ENCODE measurements at places on chromosomes 4 and X.
A peak's percentile ranks its signal among the peaks of the same experiment; 100 is the strongest.

DNA sequence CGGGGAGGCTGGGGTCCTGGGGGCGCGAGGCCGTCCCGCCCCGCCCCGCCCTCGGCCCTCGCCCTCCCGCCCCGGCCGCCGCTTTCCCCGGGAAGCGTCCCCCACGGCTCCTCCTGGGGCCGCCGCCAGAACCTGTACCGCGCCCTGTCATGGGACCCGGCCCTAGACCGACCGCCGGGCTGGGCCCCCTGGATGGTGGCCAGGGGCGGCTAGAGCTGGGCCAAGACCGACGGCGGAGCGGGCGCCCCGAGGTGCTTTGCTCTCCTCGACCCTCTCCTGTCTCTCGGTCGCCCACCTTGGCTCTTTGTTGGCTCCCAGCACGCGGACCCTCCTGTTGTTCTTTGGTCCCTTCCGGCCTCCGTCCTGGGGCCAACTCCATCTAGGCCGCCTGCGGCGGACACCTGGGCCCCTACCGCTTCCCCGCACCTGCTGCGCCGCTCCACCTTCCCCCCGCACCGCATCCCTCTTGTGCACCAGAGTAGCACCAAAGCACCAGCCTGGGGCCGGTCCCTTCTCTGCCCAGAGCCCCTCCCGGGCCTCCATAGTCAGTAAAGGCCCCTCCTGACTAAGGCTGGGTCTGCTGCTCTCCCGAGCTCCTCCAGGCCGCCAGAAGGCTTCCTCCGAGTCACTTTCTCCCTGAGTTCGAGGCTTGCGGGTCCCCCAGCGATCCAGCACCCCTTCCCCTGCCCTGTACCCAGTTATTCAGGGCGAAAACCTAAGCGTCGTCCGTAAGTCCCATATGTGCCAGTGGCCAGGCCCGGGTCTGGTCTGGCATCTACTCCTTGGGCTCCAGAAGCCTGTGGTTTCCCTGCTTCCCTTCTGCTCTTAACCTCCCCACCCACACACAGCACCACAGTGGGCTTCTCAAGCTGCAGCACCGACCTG, 587 bp downstream of the TACC3 start:
- peak; percentile 31 for DNase-seq

GRCh38 chrX:46665232-46666152, 91.9 kb downstream of the CHST7 start:
- no peak for DNase-seq

DNA sequence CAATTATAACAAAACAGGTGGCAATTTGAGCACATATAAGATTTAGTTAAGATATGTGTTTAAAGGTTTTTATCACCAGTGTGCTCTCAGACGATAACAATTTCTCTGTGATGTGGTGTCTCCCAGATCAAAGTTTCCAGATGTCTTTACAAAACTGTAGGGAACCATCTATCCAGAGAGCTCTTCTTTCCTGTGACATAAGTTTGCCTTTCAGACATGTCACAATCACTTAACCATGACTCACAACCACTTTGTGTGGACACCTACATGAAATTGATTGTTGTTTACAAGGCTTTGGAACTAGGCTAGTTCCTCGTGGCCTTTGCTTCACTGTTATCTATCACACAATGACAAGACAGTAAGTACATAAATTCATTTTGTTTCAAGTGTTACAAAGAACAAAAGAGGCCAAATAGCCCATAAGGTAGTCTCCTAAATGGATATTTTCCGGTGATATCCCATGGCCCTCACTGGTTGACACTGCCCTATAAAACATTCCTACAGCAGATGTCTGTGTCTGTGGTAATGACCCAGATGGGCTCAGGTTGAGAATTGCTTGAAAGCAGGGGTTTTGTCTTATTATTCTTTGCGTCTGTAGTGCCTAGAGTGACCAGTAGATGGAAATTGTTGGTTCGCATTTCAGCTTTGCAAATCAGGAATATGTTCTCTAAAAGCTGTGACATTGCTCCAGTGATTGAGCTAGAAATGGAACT, 297.8 kb upstream of the FAM241A start:
- peak; percentile 7 for DNase-seq

GRCh38 chrX:46587158-46587557, 13.6 kb downstream of the CHST7 start:
- DNase-seq: no peak

DNA sequence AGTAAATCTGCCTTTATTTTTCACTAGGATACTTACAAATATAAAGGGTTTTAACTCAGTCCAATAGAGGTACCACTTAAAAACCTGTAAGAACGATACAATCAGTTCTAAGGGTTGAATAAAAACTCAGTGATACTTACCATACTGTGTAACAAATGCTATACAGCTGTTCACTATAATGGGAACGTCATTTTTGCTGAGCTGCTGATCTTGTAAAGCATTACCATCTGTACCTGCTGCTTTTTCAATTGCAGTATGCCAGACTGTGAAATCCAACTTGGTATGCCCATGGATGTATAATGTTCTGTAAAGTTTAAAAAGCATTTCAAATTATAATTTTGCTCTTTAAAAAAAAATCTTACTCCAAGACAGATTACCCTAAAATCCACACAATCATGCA, 111.2 kb downstream of the ARAP2 start:
- no peak for DNase-seq

- no peak for DNase-seq
These were observed 134.3 kb downstream of the AMELX start for GRCh38 chrX:11427453-11428071.

- no peak for DNase-seq
These were observed 166.0 kb downstream of the STAG2 start for GRCh38 chrX:124127496-124127895.

GRCh38 chr4:22190855-22191254, 242.3 kb upstream of the KCNIP4 start:
- DNase-seq: no peak

DNA sequence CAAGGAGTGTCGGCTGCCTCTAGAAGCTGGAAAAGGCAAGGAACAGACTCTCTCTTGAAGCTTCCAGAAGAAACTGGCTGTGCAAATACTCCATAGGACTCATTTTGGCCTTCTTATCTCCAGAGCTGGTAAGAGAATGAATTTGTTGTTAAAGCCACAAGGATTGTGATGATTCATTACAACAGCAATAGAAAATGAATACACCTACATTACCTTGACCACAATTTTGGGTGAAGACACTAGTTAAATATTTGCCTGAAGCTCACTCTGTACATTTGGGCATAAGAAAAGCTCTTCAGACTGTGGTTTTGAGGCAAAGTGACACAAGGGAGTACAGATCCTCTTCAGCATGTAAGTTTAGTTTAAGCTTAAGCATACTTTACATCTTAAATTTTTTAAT, 134.5 kb upstream of the TLL1 start:
- DNase-seq: no peak

- peak; percentile 17 for DNase-seq
These were observed 74.5 kb upstream of the PAQR3 start for GRCh38 chr4:79013756-79014155.

DNA sequence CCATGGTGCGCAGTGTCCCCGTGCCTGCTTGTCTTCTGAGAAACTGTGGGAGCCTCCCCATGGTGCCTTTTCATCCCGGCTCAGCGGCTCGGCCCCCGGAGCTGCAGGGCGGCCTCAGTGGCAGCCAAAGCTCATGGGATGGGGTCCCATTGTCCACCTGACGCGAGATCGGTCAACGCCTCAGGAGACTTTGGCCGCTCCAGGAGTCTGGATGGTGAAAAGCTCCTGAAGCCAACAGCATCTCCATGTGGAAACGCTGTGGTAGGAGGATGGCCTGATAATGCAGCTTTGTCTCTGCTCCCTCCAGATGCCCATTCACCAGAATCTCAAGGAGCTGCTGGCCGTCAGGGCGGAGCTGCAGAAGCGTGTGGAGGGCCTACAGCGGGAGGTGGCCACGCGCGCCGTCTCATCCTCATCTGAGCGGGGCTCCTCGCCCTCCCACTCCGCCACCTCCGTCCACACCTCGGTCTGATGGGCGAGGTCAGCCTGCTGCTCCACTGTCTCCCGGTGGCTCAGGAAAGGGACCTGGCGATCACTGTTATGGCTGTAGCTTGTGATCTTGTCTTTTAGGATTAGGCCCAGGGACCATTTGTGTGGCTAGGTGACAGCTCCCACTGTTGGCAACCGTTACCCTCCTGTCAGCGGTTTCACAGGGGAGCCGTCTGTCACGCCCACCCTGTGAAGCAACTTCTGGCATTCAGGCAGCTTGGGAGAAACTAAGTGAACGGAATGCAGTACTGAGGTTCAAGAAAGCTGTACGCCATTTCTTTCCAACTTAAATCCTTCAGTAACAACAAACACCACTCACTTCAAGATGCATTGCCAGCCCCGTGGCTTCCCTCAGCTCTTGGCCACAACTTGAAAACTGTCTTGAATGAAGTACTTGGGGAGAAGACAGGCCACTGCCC, 69.3 kb downstream of the MTMR1 start:
- no peak for DNase-seq

DNA sequence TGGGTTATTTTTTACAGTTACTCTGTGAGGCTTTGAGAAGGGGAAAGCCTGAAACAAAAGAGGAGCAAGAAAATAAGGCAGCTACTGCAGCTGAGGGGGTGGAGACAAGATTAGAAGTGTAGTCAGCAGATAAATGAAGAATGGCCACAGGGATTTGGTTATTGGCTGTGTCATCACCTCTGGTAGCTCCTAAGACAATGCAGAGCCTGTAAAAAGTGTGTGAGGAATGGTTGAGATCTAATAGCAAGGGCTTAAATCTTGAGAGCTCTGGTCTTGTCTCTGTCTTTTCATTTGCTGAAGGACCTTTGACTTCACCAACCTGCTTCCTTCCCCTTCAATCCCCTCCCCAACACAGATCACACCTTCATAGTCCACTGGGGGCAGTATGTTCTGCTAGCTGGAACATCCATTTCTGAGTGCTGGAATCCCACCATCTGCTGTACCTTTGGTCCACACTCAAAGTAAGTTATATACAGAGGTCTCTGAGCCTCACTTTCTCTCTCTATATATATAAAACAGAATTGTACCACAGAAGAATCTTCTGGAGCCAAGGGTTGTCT, 213.7 kb upstream of the ZIC3 start:
- DNase-seq: no peak

- DNase-seq: peak; percentile 2
These were observed 77.3 kb downstream of the ARSJ start for GRCh38 chr4:113901994-113902787.

DNA sequence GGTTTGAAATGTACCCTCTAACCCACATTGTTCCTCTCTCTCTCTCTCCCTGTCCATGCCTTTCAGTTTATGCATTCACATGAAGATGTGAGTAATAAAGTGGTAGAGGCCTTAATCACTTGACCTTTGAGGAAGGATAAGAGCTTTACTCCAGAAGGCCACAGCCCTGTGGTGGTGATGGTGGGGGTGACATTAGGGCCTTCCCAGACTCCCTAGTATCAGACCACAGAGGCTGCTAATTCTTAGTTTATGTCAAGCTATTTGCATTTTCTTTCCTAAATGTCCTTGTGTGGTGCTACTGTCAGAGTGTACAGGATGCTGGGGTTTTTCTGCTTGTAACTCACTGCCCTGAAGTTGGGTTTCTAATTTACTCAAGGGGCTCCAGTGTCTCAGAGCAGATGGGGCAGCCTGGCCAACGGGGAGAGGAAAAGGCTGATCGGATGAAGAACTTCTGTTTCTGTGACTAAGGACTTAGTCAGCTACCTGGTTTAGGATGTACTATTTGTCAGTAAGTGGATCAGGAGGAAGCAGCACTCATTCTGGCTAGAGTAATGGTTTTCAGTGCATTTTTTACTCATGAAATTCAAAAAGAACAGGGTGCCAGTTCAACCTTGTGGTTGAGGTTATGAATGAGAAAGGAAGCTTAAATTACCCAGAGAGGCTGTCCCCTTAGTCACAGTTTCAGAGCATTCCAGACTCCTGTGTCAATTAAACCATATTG, 509.6 kb upstream of the DIPK2B start:
- DNase-seq: peak; percentile 5

GRCh38 chrX:124820738-124821137, 474.4 kb downstream of the SH2D1A start:
- no peak for DNase-seq

GRCh38 chrX:103624111-103624510, 4.7 kb upstream of the TCEAL1 start:
- DNase-seq: no peak

DNA sequence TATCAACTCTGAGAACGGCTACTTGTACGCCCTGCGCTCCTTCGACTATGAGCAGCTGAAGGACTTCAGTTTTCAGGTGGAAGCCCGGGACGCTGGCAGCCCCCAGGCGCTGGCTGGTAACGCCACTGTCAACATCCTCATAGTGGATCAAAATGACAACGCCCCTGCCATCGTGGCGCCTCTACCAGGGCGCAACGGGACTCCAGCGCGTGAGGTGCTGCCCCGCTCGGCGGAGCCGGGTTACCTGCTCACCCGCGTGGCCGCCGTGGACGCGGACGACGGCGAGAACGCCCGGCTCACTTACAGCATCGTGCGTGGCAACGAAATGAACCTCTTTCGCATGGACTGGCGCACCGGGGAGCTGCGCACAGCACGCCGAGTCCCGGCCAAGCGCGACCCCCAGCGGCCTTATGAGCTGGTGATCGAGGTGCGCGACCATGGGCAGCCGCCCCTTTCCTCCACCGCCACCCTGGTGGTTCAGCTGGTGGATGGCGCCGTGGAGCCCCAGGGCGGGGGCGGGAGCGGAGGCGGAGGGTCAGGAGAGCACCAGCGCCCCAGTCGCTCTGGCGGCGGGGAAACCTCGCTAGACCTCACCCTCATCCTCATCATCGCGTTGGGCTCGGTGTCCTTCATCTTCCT, 2.7 kb downstream of the PCDH10 start:
- DNase-seq: no peak

GRCh38 chr4:187289371-187289770, 565.7 kb upstream of the FAT1 start:
- no peak for DNase-seq

- DNase-seq: no peak
These were observed 66.2 kb downstream of the ZAR1 start for GRCh38 chr4:48556268-48556667.

GRCh38 chr4:123577225-123577906, 180.8 kb downstream of the SPRY1 start:
- DNase-seq: no peak

GRCh38 chr4:2941138-2942036, 21.8 kb downstream of the NOP14 start:
- no peak for DNase-seq

- DNase-seq: no peak
These were observed 69.5 kb downstream of the FRYL start for GRCh38 chr4:48710446-48711209.

Measured in KBM-7 (cell line).